ENCODE measurements at places on chromosomes 5 and 9.

GRCh38 chr5:13866792-13867191, 77.7 kb downstream of the DNAH5 start:
- DNase-seq, result no peak

- DNase-seq, result no peak
Observed at GRCh38 chr5:131488463-131488862, 146.6 kb downstream of the RAPGEF6 start.

- no peak for DNase-seq
Observed at GRCh38 chr9:71361357-71361756, 239.9 kb upstream of the TRPM3 start.

GRCh38 chr5:175680463-175680862, 22.6 kb downstream of the HRH2 start:
- DNase-seq, result no peak

GRCh38 chr9:115063058-115063845, 54.7 kb downstream of the TNC start:
- no peak for DNase-seq

- no peak for DNase-seq
Observed at GRCh38 chr5:7501061-7501460, 105.1 kb downstream of the ADCY2 start.

DNA sequence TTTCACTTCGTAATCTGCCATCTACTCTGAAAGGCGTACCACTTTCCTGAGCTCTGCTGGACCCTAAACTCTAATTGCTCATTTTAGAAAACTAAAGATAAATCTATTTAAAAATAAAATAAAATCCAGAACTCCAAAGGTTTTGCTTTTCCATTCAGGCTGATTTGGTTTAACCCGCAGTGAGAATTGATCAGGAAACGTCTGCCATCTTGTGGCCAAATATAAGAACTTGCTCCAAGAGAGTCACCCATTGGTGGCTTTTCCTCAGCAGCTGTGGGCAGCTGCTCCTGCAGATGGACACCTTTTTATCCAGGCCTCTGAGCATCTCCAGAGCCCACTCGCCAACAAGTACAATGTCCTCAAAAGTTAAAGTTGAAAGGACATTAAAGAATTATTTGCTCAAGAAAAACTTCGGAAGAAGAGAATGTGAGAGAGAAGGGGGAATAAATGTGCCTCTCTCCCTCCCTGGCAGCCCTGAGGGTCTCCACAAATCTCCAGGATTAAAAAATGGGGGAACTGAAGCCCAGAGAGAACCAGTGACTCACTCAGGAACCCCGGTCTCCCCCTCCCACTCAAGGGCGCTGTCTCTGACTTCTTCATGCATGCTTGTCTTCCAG, 4.1 kb downstream of the SAXO1 start:
- peak; percentile 18 for DNase-seq

DNA sequence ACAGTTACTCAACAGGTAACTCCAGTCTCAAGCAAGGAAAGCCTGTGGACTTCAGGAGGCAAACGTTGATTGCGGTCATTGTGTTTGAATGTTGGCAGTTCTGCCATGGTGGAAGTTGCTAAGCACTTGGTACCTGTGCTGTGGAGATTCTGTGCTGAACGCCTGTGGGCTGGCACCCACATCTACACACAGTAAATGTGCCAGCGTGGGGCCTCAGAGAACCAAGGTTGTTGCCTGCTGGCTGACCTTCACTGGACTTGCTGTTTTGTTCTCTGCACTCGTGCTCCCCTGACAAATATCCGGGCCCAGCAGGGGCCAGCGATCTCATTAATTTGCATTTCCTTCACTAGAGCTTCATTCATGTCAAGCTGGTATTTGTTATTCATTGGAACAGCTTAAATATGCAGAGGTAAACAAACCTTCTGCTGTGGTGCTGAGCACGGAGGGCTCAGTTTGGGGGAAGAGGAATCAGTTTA, 141.8 kb downstream of the PRKACG start:
- no peak for DNase-seq

- no peak for DNase-seq
Observed at GRCh38 chr9:38001430-38001829, 67.6 kb downstream of the SHB start.

DNA sequence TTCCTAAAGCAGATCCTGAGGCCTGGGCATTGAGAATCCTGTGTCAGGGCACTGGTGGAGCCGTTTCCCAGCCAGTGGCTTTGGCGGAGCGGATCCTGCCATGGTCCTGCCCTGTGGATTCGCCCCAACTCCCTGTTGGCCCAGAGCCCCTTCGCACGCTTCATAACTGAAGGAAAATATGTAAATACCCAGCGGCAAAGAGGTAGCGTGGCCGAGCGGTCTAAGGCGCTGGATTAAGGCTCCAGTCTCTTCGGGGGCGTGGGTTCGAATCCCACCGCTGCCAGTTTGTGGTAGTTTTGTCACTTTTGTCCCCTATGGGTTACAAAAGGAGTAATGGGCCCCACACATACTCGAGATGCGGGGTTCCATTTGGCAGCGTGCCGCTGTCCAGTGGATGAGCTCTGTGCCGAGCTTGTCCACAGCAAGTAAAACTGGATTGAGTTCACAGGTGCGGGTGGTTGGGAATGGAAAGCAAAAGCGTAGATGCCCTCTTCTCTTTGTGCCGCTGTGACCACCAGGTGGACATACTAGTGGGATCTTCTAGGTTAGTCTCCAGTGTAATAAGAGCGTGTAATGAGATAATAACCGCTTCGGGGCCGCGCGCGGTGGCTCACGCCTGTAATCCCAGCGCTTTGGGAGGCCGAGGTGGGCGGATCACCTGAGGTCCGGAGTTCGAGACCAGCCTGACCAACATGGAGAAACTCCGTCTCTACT, 17.3 kb downstream of the TRIM7 start:
- DNase-seq, result peak; percentile 32

GRCh38 chr5:174187001-174187400, 141.5 kb downstream of the NSG2 start:
- DNase-seq, result no peak

GRCh38 chr9:122251351-122251750, 13.3 kb downstream of the RBM18 start:
- DNase-seq, result no peak

DNA sequence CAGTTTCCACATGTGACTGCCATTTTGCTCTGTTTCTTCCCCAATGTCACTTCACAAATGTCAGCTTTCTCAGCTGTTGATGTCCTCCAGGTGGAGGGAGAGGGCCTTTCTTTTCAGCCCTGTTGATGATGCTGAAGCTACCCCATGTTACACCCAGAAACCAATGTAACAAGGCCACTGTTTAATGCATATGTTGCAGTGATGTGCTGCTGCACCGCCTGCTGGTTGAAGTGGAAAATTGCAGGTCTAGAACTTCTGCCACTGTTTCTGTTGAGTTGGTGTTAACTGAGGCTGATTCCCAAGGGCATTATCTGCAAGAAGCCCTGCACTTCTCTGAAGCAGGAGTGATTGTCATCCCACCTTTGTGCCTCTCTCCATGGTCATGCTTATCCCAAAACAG, 428.4 kb downstream of the KDM4C start:
- DNase-seq, result no peak

DNA sequence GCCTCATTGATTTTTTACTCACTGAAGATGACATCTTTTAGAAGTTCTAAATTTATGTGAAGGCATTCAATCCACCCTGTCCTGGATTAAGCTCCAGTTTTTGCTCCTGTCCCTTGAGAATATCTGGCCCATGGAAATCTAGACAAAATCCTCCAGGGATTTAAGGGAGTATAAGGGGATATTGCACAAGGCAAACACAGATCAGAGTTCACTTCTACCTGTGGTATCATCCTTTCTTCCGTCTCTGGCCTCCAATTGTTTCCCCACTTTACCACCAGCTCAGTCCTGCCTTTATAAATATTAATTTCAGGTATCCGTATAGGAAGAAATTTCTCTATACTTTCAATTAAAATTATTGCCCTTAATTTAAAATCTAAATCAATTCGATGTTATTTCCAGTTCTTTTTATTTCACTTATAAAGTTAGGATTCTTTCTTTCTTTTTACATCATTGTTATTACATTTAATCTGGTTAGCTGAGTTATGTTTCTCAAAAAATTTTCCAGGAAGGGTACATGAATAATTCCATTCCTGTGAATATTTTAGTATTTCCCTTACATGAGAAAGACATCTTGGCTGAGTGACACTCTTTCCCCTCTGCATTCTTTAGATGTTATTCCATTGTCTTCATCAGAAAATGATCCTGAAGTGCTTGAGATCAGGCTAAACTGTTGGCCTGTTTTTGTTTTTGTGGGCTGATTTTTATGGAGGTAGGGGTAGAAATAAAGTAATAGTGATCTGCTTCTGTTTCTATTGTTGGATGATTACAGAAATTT, 194.3 kb upstream of the MAP3K1 start:
- DNase-seq, result no peak

DNA sequence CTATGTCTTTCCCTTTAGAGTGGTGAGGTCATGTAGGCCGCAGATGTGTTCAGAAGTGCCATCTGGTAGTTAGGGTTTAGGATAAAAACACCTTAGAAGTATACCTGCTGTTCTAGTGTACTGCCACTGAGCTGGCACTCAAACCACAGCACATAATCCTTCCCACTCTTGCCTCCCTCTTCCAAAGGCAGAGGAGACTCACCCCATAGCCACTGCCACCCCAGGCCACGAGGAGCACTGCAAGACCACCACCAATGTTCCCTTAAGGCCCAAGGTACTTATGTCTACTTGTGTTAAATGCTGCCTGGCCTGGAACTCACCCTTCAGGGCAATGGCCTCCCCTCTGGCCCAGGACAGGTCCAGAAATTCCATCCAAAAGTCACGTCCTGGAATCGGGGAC, 379.5 kb upstream of the EDIL3 start:
- no peak for DNase-seq

GRCh38 chr5:59543821-59544442, 349.6 kb downstream of the PDE4D start:
- no peak for DNase-seq

GRCh38 chr9:109441296-109441695, 56.8 kb downstream of the PTPN3 start:
- DNase-seq, result no peak

DNA sequence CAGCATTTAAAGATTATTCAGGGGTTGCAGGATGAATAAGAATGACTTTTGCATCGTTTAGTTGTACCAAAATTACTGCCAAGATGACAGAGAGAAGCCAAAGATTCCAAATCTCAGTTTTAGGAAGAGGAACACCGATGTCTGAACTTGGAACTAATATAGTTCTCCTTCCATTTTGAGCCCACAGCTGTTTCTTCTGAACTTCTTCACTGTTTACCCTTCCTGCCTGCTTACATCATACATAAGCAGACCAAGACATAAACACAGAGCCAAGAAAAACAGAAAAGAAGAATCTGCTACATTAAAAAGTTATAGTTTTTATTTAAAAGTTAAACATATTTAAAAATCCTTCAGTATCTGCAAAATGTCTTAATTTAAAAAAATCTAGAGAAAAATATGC, 146.9 kb upstream of the RAPGEF1 start:
- DNase-seq, result no peak

- no peak for DNase-seq
Observed at GRCh38 chr5:150214289-150214688, 24.4 kb downstream of the SLC6A7 start.

DNA sequence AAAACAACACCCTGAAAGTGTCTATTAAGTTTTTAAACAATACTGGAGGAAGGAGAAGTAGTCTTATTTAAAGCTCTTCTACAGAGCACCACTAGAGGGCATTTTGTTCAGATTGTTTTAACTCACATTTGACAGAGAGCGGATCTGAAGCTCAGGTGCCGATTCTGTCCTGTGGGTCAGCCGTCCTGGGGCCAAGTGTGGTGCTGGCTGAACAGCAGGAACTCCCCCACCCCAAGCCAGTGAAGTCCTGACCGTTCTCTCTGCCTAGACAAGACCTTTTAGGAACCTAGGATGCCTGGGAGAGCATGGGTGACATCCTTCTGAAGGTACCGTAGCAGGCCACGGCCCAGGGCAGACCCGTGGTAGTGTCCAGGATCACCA, 3.9 kb downstream of the EXOC3 start:
- DNase-seq, result no peak

GRCh38 chr5:142542906-142543305, 143.0 kb downstream of the FGF1 start:
- DNase-seq, result no peak

- DNase-seq, result no peak
Observed at GRCh38 chr5:112025757-112026156, 268.8 kb upstream of the NREP start.

DNA sequence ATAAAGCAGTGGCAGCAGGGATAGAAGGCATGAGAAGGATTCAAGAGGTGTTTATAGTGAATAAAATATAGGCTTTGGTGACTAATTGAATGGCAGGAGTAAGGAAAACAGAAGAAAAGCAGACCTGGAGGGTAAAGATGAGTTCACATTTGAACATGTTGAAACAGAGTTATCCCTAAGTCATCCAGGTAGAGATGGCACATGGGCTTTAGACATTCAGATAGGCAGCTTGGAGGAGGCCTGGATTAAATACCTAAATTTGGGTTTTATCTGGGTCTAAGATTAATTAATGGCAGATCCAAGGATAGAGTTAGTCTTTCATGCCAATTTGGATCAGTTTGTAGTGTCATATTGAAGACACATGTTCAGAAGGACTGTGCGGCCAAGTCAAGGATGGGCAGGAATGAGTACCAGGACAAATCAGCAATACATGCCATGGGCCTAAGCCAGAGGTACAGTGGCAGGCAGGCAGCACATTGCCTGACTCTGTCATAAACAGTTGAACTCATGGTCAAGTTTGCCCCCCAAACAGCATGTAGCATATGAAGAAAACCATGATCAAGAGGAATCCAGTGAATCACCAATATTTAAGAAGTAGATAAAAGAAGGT, 115.5 kb upstream of the SLC12A2 start:
- DNase-seq, result no peak

GRCh38 chr5:157559301-157559700, 16.3 kb downstream of the ADAM19 start:
- no peak for DNase-seq

DNA sequence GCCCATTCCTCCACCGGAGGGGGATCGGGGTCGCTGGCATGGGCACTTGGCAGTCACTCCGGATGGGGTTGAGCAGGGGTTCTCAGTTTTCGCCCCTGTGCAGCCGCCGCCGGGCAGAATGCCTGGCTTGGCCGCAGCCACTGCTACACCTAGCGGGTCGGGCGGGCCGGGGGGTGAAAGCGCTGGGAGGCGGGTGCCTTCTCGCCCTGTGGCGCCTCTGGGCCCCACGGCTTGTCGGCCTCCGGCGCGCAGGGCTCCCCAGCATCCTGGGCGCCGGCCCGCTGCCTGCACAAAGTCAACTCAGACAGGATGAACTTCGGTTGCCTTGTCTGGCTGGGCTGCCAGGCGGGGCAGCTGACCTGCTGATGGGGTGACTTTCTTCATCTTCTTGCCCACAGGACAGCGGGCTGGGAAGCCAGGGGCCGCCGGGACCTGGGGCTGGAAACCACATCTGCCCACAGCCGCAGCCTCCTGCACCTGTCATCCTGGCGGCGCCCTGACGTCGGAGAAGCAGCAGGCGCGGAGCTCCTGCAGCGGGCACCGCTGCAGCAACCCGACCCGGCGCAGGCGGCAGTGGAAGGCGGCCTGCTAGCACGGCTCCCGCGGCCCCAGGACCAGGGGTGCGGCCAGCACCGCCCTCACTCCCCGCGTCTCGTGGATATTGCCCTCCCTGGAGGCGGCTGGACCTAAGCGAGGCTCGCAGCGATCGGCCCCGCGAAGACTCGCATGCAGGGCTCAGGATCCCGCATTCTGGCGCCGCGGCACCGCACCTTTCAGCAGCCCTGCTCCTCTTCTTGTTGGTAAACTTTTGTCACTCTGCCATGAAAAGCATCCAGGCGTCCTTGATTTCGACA, 1.3 kb upstream of the ANKRD18A start:
- DNase-seq, result peak; percentile 36

GRCh38 chr9:131418143-131419025, 24.5 kb downstream of the PRRC2B start:
- DNase-seq, result no peak

- DNase-seq, result no peak
Observed at GRCh38 chr9:135281791-135282737, 194.6 kb downstream of the OLFM1 start.
